ENCODE measurements at places on chromosomes 12 and 14.

DNA sequence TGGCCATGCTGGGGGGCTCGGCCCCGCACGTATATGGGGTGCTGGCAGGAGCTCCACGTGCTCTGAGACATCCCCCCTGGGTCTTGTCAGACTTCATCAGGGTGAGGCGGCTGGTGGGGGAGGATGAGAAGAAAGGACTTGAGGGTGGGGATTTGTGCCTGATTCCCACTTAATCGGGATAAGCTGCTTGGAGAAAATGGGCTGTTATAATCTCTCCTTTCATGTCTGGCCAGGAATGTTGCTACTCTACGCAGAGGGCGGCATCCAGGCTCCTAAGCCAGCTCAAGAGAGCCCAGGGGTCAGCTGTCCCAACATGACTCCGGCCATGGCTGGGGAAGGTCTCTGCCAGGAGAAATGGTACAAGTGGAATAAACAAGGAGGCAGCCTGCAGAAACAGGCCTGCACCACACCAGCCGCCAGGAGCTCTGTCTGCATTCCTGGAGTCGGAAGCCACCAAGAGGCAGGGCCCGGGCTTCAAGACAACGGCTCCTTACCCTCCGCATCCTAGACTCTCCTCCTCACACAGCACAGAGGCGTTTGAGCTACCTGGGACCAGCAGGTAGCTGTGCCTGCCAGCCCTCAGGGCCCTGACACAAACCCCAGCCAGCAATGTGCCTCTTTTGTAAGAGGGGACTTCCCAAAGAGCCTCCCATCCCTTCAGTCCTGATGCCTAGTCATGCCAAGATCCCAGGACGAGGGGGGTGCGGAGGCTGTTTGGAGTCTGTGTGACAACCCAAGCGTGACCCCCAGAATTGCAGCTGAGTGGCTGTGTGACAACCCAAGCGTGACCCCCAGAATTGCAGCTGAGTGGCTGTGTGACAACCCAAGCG lies 195.8 kb upstream of the DIO3 start:
- no peak for DNase-seq

DNA sequence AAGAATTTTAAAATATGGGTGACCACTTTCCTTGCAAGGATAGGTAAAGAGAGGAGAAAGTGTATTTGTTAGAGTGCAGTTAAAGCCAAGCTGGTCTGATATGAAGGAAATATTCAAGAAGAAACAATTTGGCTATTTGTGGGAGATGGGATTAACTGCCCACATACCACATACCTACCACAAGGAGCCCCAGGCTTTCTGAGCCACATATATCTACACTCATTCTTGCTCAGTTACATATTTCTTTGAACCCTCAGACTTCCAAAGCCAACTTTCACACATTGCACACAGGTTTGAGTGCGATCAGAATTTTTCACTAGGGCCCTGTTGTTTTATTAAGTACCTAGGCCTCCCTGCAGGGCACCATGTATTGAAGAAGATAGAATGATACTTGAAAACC lies 330.2 kb downstream of the ZFP36L1 start:
- no peak for DNase-seq

DNA sequence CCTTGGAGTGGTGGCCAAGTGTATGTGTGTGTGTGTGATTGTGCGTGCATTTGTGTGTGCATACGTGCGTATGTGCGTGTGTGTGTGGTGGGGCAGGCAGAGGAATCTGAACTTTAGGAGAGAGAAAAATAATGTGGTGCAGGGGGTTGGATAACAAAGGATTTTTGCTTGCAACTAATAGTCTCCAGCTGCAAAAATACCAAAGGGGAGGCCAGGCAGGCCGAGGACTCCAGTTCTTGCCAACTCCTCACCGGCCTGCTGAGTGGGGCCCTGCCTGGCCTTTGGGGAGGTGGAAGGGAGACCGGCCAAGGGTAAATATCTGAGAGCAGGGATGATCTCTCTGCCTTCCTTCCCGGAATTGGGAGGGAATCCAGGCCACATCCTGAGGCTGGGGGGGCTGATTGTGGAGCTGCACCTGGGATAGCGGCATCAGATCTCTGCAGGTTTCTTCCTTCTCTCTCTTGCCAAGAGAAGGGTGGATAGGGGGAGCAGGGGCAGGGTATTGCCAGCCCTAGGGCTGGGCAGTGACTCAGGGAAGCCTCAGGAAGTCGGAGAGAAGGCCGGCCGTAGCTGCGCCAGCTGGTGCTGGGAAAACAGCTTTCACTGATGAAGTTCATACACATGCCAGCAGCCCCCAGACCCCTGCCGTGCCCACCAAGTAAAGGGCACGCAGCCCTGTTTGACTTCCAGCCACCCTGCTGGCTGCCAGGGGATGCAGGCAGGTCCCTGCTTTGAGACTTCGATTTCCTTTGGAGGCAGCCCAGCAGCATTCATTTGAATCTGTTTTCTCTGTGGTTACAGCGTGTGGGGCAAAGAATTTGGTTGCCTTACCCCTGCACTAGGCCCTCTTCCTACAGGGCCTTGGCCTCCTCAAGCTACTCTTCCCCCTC lies 4.6 kb upstream of the LRP1-AS start:
- DNase-seq = peak; percentile 40

- DNase-seq = peak; percentile 40
These were observed 536 bp downstream of the TM7SF3 start for GRCh38 chr12:27013611-27014084.

DNA sequence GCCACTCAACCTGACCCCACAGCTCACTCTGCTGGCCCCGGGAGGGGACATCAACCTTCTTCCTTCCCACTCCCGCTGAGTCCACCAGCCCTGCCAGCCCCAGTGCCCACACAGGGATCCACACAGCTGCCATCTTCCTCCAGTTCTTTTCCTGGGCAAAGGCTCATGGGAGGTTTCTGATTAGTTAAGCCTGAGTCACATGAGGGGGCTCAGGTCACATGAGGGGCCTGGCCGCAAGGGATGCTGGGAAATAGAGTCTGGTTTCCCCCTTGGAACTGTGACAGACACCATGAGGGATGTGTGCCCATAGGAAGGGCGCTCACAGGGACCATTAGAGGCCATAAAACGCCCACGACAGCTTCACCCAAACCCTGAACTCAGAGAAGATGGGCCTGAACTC lies 228.7 kb upstream of the SFSWAP start:
- DNase-seq = no peak

GRCh38 chr12:24922090-24922489 lies 26.8 kb downstream of the BCAT1 start:
- DNase-seq = no peak

DNA sequence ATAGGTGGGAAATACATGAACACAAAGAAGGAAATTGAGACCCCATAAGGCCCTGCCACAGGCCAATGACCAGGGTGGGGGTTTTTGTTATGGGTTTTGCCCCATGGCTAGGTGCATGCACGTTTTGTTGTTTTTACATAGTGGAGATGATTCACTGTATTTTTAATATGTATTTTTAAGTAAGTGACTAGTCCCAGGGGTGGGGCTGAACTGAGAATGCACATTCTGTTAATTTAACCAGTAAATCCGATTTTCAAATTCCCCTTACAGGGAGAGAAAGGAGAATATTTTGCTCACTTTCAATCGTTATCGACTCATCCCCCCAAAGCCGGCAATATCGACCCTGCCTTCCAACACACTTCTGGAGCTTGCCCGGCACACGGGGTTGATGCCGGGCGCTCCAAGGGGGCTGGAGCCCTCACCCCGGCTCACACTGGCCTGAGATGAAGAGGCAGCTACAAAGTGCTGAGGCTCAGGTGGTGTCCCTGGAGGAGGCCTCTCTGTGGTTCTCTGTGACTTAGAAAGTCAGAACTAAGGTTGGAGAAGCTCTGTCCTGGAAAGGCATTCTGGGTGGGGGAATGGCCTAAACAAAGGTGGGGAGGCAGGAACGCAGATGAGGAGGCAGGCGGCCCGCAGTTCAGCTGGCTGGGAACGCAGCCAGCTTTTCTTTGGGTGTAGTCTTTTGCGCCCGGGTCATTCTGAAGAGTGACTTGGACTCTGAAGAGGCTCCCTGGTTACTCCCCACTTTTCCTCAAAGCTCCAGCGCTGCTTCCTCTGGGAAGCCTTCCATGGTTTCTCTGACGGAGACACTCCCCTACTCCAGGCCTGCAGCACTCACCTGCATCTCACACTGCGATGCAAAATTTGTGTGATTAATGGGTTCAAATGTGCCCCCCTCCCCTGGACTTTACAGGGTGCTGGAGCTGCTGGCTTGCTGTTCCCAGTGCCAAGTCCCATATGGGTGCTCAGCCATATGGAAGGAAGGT lies 50.7 kb upstream of the DLK1 start:
- no peak for DNase-seq

GRCh38 chr14:54836231-54836630 lies 66.4 kb downstream of the GCH1 start:
- no peak for DNase-seq

GRCh38 chr12:80045594-80045993 lies 53.7 kb upstream of the OTOGL start:
- no peak for DNase-seq

DNA sequence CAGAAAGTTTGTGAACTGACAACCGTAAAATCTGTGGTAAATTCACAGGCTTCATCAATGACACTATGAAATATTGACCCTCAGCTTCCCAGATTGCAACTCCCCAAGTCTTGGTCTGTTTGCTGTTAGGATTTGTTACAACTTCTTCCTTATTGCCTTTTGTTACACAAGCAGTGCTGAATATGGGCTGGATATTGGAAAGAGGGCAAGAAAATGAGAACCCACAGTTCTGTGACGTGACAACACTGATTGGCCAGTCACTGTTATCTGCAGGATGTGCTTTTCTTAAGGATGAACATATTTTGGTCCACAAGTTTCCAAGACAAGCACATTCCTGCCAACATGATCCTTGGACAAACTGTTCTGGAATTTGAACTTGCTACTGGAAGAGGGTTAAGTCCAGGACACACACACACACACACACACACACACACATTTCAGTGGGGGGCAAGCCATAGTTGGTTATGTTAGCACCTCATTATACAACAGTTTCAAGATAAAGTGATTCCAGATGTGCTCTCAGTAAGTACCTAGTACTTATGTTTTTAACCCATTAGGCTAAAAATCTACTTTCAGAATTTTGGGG lies 16.6 kb upstream of the SLC38A2 start:
- DNase-seq = no peak

- no peak for DNase-seq
These were observed 363.8 kb downstream of the FUT8 start for GRCh38 chr14:65776193-65776852.

DNA sequence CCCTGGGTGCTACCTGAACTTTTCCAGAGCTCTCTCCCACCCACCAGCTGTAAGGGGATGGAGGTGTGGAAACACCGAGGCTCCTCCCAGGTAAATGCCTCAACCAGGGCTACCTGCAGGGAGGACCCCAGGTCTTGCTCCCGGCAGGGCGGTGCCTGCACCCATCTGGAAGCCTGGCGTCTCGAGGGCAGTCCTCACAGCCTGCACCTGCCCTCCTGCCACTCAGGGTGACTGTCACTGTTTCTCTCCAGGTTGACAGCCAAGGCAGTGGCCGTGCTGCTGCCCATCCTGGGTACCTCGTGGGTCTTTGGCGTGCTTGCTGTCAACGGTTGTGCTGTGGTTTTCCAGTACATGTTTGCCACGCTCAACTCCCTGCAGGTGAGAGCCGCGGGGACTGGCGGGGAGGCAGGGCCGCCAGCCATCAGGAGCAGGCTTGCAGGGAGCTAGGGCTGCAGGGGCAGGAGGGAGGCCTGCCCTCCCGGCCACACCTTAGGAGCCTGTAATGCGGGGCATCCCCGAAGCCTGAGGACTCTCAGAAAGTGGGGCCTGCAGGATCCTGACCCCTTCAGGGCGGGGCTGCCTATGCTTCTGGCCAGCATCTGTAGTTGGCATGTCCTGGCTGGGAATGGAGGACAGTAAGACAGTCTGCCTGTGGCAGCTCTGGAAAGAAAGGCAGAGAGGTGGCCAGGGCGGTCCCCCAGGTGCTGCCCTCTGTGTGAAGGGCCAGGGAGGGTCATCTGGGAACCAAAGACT lies 182.3 kb downstream of the ADGRD1 start:
- no peak for DNase-seq

DNA sequence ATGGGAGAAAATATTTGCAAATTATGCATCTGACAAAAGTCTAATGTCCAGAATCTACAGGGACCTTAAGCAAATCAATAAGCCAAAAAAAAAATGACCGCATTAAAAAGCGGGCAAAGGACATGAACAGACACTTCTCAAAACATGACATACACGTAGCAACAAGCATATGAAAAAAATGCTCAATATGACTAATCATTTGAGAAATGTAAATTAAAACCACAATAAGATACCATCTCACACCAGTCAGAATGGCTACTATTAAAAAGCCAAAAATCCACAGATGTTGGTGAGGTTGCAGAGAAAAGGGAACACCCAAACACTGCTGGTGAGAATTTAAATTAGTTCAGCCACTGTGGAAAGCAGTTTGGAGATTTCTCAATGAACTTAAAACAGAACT lies 16.1 kb downstream of the PAWR start:
- DNase-seq = no peak
